ENCODE measurements at places on chromosomes 6 and 20.

- DNase-seq, result no peak
Measured at GRCh38 chr20:62451970-62452369, 23.8 kb downstream of the GATA5 start.

DNA sequence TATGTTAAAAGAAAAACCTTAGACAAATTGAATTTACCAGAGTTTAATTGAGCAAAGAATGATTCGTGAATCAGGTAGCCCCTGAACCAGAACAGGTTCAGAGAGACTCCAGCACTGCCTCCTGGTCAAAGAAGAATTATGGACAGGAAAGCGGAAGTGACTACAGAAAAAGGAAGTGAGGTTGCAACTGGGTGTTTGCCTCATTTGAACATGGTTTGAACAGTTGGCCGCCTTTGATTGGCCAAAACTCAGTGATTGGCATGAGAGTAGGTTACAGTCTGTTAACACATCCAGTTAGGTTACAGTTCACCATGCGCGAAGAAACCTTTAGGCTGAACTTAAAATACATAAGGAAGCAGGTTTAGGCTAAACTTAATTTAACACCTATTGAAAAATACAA, 248.8 kb downstream of the TFAP2A start:
- no peak for DNase-seq

- DNase-seq, result no peak
Measured at GRCh38 chr20:57387945-57388371, 3.2 kb upstream of the RBM38 start.

- DNase-seq, result no peak
Measured at GRCh38 chr6:163531122-163531521, 116.6 kb downstream of the QKI start.

- DNase-seq, result no peak
Measured at GRCh38 chr20:46550461-46550860, at the start of gene OCSTAMP. Gene OCSTAMP (minus strand): TSS chr20:46550654. CDS start chr20:46550560, 94 bp downstream.

DNA sequence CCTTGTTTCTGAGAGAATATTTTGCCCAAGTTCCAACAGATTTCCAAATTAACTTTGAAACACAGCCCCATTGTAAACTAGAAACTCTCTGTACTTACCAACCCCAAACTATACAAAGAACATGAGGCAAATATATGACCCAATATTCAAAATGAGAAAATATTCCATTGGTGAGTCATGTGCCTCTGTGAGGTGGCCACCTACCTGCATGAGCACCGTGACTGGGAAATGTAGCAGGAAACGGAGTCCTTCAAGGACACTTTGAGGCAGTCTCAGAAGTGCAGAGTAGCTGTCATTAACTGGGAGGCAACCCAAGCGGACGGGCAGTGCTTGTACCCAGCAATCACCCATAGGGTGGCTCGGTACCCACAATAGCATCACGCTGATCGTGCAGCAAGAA, 335.5 kb upstream of the NOX3 start:
- no peak for DNase-seq

DNA sequence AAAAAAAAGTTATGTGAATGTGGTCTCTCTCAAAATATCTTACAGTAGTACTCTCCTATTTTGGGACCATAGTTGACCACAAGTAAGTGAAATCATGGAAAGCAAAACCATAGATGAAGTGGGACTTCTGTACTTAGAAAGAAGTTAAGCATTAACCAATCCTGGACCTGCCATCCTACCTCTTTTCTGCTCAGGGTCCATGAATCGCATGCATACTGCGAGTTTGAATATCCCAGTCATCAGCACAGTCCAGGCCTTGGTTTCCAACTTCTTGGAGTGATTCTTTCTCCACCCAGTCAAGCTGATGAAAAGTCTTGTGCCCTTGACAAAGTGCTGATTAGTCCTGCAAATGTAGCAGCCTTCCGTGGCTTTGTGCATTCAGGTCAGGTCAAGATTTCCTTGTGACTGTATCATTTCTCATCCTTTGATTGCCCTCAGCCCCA, 46.0 kb downstream of the RNF217 start:
- no peak for DNase-seq

DNA sequence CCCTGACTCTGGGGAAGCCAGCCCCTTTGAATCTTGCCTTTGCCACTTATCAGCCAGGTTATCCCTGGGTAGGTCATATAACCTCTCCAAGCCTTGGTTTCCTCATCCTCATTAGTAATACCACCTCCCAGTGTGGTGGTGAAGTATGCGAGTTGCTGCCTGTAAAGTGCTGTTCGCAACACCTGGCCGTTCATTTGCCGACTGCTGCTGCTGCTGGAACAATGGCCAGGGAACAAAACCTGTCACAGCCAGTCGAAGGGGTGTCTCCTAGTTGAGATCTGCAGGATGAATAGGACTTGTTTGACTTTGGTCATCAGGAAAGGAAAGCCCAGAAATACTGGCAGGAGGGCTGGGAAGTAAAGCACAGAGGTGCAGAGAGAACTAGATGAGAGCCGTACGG, 6.1 kb downstream of the MANBAL start:
- peak; percentile 97 for DNase-seq

- DNase-seq, result no peak
Measured at GRCh38 chr6:4584801-4585200, 191.4 kb upstream of the CDYL start.

GRCh38 chr6:70281923-70282311, 21.0 kb downstream of the COL9A1 start:
- DNase-seq, result no peak

DNA sequence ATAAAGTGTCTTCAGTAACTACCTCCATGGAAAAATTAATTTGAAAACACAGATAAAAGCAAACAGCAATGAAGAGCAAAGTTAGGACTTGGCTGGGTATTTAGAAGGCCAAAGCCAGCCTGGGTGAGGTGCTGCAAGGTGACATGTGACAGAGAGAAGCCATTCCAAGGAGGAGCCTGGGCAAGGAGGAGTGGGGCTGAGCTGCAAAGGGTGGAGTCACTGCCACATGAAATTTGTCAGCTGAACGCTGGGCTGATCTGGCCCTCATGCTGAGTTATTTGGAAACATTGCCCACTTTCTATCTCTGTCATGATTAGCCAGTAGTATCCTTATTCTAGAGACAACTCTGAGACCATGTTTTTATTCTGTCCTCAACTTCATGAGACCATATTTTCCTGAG, 76.3 kb downstream of the PERP start:
- no peak for DNase-seq

DNA sequence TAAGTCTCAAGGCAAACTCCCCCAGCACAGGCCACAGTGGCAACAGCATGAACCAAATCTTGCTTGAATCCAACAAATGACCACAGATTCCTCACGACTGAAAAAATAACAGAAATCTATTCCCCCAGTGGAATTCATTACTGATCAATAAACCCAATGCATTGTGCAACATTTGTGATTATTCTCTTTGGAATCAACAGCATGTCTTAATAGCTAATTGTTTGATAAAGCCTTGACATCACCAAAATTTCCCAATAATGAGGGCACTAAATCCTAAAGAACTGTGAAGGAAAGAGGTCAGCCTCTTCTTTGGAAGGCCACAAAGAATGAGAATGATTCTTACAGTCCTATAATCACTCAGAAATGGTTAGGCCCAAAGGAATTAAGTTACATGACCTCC, 5.8 kb downstream of the SCML4 start:
- DNase-seq, result no peak

GRCh38 chr6:130624046-130624445, 203.2 kb upstream of the SMLR1 start:
- no peak for DNase-seq

GRCh38 chr6:56689663-56690062, 47.0 kb upstream of the DST start:
- DNase-seq, result no peak

DNA sequence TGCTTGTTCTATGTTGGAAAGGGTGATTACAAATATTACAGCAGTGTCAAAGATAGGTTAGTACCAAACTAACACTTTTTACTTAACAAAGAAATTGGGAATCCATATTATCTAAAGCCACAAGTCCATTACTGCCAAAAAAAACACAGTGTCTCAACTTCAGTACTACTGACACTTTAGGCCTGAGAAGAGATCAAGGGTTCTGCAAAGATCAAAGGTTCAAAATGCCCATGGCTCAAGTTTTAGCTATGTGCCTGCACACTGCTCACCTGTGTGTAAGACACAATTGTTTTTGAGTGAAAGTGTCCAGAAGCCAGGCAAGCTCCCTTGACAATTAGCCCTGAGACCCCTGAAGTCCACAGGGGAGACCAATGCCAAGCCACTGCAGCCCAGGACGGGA, 132.6 kb downstream of the ZMYND8 start:
- no peak for DNase-seq

GRCh38 chr20:16203096-16203495, 370.2 kb downstream of the KIF16B start:
- no peak for DNase-seq

GRCh38 chr6:57117796-57118195, 27.8 kb downstream of the ZNF451 start:
- no peak for DNase-seq

DNA sequence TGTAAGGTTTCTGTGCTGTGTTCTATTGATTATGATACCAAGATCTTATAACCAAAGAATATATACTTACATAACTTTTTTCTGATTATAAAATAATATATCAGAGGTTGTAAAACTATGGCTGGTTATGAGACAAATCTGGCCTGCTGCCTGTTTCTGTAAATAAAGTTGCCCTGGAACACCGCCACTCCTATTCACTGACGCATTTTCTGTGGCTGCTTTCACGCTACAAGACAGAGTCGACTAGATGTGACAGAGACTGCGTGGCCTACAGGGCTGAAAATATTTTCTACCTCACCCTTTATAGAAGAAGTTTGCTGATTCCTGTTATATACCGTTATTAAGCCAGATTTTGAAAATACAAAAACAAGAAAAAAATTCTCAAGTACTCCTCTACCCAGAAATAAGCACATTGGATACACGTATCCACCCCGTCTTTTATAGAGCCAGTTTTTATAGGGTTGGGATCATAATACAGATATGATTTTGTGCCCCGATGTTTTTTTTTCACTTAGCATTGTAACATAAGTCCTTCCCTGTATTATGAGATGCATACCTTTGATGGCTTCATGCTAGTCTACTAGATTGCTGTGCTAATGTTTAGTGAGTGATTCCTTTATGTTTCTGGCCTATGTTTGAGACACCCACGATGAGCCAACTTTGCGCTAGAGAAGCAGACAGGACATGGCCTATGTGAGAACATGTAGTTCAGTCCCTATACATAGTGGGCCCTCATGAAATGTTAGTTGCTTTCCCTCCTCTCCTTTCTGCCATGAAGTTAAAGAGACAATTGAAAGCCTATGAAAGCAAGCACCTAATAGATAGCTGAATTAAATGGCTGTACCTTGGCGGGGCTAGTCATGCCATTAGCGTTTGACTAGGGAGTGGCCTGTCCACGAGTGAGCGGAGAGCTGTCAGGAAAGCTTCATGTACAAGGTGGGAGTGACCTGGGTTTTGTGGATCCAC, 98.1 kb upstream of the KCNK16 start:
- DNase-seq, result no peak

GRCh38 chr6:162082520-162082919, 645.0 kb downstream of the PRKN start:
- no peak for DNase-seq

DNA sequence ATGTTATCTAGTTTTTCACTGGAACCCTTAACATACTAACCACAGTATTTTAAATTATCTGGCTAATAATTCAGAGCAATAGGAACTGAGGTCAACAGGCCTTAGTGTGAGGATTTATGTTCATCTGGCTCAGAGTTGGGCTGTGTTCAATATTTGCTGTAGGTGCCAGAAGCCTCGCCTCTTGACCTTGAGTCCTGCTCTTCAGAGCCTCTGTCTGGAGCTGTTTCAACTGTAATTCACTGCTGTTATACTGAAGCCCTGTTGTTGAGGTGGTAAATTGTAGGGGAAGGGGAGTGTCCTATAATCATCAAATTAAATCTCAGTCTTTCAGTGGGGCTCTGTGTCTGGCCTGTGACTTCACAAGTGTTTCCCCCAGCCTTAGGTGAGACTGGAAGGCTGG, 184.4 kb downstream of the CDH26 start:
- DNase-seq, result no peak

- no peak for DNase-seq
Measured at GRCh38 chr6:158680481-158680880, 30.6 kb downstream of the SYTL3 start.

DNA sequence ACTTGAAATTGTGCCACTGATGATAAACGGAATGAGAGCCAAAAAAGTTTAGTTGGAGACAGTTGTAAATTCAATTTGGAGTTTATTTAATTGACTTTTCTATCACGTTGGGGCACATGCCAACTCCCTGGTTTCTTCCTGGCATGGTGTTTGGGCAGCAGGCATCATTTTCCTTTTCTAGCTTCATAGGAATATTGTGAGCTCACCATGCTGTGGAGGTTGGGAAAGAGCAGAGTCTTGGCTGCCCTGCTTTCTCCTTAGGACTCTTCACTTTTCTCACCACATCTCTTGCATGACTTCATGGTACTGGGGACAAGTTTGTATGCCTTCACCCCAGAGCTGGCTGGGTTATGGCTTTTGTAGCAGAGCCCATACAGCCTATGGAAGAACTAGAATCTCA, 6.4 kb downstream of the SCAND1 start:
- no peak for DNase-seq

DNA sequence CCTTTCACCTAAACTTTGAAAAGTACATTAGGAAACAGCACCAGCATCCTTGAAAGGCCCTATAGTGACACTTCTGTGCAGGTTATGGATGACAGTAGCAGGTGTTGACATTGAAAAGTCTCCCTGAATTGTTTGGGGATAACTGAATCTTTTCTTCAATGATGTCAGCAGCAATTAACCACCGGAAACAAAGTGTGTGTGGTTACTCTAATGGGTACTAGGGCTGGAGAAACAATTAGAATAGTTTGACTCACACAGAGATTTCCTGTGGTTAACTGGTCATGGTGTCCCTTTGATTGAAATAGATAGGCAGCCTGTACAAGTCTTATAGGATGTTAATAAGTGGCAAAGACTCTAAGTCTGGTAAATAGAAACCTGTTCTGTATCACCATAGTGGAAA, 189.1 kb downstream of the TBX18 start:
- DNase-seq, result no peak

DNA sequence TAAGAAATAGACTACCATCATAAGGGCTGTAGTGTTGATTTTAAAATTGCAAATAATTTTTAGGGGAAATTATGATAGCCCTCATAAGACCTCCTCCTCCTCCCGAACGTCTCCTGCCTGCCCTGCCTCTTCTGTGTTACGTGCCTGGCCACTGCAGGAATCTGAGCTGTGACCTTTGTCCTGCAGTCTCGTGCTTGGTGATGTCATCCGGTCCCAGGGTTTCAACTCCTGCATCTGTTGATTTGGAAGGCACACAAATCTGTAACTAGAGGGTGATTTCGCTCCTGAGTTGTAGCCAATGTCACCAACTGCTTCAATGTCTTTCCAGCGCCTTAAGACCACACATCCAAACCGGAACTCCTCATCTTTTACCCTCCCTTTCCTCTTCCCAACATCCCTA, 163.2 kb downstream of the AIG1 start:
- DNase-seq, result no peak

Measured in NCI-H510A treated with DMSO at 0.1 percent for 48 hours (cell line).